ENCODE measurements at places on chromosomes 3 and 15.

DNA sequence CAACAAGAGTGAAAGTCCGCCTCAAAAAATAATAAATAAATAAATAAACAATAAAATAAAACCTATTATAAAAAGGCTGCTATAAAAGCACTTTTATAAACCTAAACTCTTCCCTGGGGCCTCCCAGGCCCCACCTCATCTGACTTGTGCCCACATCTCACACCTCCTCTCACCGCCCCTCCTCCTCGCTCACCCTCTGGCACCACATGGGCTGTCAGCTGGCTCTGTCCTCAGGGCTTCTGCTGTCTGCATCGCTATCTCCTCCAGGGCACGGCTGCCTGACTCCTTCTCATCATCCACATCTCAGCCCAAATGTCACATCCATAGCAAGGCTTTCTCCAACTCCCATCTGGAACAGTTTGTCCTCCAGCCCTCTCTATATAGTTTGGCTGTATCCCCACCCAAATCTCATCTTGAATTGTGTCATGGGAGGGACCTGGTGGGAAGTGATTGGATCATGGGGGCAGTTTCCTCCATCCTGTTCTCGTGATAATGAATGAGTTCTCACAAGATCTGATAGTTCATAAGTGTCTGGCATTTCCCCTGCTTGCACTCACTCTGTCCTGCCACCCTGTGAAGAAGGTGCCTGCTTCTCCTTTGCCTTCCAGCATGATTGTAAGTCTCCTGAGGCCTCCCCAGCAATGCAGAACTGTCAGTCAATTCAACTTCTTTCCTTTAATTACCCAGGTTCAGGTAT is 8.8 kb upstream of the SH3BP5 start:
- DNase-seq = no peak

DNA sequence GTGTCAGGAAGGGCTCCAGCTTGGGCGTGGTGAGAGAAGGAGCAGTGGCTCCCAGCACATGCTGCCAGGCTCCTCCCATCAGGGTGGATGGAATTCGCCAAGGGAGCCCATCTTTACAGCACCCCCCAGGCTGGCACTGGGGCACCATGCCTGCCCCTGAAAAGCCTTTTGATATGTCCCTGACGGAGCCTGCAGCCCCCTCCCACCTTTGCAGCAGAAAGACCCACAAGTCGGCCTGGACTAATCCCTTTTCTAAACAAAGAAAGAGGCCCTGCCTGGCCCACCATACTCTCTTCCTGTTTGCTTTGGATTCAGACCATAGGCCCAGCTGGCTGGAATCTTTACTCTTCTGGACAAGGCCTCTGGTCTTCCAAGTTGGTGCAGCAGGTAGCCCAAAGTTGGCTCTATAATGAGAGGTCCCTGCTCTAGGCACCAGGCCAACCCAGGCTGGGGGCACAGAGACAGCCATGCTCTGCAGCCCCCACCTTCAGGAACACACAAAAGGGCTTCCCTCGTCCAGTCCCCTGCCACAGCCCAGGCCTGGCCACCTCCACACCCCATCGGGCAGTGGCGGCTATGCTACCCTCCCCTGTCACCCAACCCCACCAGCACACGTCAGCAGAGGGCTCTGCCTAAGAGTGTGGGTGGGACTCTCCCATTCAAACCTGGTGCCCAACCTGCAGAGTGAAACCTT is 5.4 kb downstream of the ANPEP start:
- DNase-seq = no peak

DNA sequence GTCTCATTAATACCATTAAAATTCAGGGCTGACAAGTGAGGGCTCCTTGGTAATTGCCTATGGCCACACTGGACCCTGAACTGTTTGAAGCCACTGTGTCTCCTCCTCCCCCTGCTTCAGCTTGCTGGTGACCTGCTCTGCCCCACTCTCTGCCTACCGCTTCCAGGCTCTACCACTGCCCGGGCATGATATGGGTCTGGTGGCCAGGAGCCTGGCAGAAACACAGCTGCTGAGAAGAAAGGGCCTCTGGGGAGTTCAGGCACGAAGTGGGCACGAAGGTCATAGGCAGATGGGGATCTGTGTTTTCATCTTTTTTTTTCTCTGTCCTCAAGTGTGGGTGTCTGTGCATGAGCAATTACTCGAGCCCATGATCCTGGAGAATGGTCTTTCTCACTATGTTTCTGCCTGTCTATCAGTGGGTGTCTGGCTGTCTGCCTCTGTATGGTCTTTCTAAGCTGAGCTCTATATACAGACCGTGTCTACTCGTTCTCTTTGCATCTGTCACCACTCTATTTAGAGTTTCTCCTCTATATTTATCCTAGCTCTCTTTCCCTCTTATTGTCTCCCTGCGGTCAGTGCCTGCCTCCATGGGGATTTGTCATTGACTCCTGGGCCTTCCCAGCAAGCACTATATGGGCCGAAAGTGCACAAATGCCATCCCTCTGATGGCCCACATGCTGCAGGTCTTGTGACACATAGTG is 42.1 kb upstream of the EPHB1 start:
- DNase-seq = peak; percentile 52

DNA sequence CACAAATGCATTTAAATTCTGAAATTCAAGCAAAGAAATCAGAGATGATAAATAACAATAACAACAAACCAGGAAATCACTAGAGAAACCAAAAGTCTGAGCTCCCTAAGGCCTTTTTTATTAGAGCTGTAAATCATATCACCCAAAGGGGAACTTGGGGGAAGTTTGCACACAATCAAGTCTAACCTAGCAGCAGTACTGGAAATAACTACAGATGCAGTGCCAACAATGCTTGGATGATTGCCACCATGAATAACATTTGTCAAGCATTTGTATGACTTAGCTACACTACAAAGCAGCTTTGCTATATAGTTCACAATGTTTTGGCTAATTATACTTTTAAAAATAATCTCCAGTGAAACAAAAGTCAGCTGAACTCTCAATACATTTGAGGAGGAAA is 27.8 kb downstream of the SHQ1 start:
- DNase-seq = no peak

DNA sequence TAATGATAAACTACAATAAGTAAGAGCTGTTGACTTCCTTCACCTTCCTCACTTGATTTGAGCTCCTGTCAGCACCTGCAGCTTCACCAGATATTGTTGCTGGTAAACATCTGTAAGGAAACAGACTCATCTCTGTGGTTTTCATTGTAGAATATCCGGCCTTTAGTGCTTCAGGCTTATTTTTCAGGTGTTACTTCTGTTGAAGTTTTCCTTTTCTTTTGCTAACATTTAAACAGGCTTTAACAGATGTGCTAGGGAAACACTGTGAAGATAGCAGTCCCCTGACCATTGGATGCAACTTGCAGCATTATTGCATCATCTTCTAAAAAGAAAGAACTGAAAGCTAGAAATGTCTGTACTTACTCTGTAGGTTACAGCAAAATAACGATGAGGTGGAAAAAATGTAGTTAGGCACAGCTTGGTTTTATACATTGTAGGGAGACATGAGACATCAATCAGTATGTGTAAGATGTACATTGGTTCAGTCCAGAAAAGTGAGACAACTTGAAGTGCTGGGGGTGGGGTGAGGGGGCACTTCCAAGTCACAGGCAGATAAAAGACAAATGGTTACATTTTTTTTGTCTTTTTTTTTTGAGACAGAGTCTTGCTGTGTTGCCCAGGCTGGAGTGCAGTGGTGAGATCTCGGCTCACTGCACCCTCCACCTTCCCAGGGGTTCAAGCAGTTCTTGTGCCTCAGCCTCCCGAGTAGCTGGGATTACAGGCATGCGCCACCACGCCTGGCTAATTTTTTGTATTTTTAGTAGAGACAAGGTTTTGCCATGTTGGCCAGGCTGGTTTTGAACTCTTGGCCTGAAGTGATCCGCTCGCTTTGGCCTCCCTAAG is 10.2 kb downstream of the EDEM1 start:
- DNase-seq = no peak

GRCh38 chr3:47772047-47772446 is 9.6 kb downstream of the SMARCC1 start:
- DNase-seq = no peak

- no peak for DNase-seq
Observed at GRCh38 chr15:60584355-60584998, 105.5 kb upstream of the ICE2 start.

GRCh38 chr3:75129101-75129500 is 514.6 kb upstream of the CNTN3 start:
- DNase-seq = no peak

DNA sequence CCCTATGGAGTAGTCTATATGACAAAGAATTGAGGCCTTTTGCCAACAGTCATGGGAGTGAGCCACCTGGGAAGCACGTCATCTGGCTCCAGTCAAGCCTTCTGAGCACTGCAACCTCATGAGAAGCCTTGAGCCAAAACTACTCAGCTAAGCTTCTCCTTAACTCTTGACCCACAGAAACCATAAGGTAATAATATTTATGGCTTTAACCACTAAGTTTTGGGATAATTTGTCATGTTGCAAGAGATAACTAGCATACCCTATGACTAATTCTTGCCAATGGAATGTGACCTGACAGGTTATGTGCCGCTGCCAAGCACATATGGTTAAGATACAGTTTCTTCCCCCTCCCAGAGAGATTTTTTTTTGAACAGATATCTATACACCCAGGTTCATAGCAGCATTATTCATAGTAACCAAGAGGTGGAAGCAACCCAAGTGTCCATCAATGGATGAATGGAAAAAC is 11.8 kb upstream of the SLC6A11 start:
- no peak for DNase-seq

DNA sequence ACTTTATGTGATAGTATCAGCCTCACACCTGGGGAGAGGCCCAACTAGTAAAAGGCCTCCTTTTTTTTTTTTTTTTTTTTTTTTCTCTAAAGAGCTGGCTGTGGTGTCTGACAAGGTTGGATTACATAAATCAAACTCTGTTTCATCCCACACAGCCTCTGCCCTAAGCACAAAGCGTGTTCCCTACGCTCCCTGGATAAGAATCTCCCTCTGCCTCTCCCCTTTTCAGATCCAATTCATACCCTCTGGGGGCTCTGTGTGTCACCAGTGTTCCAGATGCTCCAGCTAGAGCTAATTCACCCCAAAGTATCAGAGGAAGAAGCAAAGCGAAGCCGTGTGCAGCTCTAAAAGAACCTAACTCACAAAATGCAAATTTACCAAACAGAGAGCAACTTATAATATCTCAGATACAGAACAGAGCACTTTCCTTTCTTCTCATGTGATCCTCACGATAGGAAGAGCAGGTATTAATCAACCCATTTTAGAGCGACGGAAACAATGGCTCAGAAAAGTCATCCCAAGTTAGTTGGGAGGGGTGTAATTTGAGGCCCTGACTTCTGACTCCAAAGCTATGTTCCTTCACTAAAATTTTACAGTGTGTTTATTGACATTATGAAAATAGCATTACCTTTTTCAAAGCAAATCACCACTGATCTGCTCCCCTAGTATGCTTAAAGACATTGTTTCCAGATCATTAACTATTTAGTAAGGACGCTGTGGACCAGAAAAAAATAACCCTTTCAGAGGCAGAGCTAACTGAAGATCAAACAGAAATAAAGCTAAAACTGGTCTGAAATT is 12.4 kb downstream of the BMF start:
- no peak for DNase-seq

GRCh38 chr3:35137612-35138011 is 501.7 kb upstream of the ARPP21 start:
- no peak for DNase-seq

DNA sequence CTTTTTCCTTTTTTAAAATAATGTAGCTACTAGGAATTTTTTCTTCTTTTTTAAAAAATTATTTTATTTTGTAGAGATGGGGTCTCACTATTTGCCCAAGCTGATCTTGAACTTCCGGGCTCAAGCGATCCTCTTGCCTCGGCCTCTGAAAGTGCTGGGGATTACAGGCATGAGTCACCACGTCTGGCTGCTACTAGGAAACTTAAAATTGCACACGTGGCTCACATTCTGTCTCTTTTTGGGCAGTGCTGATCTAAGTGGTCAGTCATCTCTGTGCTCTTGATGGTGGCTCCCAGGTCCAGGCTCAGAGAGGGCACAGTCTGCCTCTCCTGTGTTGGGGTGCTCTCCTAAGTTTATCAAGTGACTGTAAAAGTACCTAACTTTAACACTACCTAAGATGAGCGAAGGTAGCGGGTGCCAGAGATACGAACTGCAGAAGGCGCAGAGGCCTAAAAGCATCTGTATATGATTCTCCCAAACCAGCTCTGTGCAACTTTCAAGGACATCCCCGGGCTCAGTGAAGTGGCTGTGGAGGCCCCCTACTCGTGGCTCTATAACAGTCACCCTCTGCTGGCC is 52.9 kb upstream of the SEC13 start:
- no peak for DNase-seq

- DNase-seq = no peak
Observed at GRCh38 chr3:111164621-111165020, 93.0 kb downstream of the NECTIN3 start.

GRCh38 chr15:62362608-62363007 is 197.5 kb upstream of the C2CD4B start:
- DNase-seq = no peak

DNA sequence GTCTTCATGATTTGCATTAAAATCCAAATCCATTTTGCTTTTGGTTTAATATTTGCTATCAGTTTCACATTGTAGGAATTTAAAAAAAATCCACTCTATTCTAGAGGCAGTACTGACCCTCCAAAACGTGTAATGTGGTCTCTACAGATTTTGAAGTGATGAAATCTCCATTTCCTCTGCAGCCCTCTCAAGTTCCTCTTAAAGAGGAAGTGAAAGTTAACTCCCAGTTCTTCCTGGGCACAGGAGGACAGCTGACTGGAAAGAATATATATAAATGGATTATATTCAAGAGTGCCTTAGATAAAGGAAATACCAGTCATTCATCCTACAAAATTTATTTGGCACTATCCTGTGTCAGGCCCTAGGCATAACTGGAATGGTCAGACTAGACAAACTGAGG is 83.5 kb upstream of the PLCL2 start:
- DNase-seq = no peak

- no peak for DNase-seq
Observed at GRCh38 chr3:71859123-71859519, 74.2 kb upstream of the PROK2 start.

- no peak for DNase-seq
Observed at GRCh38 chr3:139062918-139063317, 18.2 kb upstream of the PRR23C start.

- DNase-seq = no peak
Observed at GRCh38 chr3:101017017-101017416, 23.8 kb upstream of the ABI3BP start.

GRCh38 chr15:63395730-63396151 is 14.1 kb upstream of the CA12 start:
- DNase-seq = no peak

GRCh38 chr3:109337393-109337792 is at the start of gene DPPA4:
TSS of gene DPPA4 (minus strand) at chr3:109337546. CDS start at chr3:109337517, 29 bp downstream.
- no peak for DNase-seq

GRCh38 chr3:26484140-26484539 is 138.4 kb upstream of the LRRC3B start:
- DNase-seq = no peak
